WERI-Rb-1 (cell line): ENCODE measurements at places on chromosomes 6 and 20.

- no peak for DNase-seq
These were observed 51.8 kb upstream of the FRMD1 start for GRCh38 chr6:168130697-168131371.

GRCh38 chr6:1616701-1617463, 7.2 kb downstream of the FOXC1 start:
- no peak for DNase-seq

DNA sequence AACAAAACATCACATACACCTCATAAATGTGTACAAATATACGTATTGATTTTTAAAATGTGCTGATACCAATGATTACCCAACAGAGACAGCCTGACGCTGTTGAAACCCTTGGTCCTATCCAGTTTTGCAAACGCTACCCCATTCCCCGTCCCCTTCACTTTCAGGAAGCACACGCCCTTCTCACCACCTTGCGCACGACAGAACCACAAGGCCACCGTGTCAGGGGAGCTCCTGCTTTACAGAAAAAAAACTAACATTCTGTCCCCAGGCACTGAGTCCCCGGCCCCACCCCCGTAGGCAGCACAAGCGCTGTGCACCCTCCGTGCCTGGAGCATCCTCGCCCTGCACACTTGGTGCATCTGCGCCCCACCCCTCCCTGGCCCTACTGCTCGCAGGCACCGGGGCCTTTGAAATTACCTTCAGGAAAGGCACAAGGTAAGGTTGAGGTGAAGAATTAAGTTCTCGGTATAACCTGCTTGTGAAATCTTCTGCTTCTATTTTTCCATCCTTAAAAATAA, 58.5 kb downstream of the TAF4 start:
- no peak for DNase-seq

DNA sequence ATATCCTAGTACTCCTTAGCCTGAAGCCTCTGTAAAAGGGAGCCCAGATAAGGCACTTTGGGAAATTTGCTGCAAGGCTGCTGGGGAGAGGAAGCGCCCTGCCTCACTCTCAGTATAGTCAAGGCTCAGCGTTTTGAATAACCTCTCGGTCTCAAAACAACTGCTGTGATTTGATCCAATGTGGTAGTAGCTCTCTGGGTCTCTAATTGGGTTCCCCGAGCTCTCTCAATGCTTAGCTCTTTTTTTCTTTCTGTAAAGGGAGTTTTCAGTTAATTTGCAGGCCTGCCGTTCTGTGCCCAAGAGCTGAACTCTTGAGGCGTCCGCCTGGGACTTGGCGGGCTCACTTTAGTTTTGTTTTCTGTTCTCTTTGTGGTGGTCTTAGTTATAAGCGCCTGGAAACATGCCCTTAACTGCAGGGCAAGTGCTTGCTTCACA, 41.2 kb downstream of the ZHX3 start:
- DNase-seq: no peak

DNA sequence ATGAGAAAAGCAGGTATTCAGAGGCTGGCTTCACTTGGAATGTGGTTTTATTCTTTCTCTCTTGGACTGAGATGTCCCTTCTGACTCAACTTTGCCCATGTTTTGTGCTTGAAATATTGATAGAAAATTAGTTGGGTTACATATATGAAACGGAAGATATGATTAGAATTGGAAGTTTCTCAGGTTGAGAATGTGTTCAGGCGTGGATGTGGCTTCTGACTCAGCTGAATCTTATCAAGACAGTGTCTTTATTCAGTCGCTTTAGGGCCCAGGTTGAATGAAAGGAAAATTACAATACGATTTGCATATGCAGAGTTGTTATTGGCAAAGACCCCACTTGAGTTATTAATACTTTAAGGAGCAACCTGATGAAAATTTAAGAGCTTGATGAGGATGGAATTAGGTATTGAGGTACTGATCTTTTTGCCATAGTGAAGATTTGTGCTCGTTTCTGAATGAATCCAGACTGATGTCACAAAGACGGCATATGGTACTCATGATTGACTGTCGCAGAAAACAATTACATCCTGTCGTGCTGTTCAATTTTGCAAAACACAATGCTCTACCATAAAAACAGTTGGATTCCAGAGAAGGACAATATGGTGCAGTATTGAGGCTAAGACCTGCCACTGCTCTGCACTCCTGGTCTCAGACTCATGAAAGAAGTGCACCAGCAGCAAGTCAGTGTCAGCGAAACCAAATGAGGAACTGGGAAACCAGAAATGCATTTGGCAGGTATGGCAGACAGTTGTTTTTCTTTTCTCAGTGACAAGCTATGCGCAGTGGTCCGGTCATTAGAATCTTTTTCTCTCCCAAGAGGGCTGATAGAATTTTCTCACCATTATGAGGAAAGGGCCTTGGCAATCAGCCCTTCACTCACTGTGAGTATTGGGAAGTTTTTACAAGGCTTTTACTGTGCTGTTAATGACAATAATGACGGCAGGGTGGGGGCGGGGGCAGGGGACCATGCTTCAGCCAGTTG, 158.3 kb downstream of the DOK5 start:
- DNase-seq: no peak
